PC-9 (cell line): ENCODE measurements at places on chromosomes 1 and 21. TPM values are rescaled to one million over a fixed set of nuclear protein-coding genes. Genes with fewer than 3 reads are reported as not detected.

Gene CLDN17
- not detected in 2 replicates for total RNA-seq

Gene PKNOX1
- total RNA-seq, result 8.9 and 17.1 TPM in 2 replicates

Gene FMO1
- total RNA-seq, result not detected in 2 replicates

DNA sequence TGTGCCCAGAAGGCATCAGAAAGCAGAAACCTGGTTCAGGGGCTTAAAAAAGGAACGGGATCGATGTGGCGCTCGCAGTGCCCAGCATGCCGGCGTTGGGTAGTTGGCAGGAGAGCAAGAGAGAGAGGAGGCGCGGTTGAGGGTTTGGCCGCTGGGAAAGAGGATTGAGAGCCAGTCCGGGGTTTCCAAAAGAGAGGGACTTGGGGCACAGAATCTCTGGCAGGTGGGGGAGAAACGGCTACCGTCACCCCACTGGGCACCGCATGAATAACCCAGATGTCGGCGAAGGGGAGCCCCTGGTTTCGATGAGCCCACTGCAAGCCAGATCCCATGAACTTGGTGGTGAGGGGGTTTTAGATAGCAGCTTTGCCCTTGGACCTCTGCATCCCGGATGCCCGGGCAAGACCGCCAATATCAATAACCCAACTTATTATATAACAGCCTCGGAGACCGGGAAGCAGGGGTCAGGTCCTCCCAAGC is 60.4 kb upstream of the ACOT11 start:
- DNase-seq, result peak; percentile 23

GRCh38 chr1:161890574-161890973 is 124.5 kb downstream of the ATF6 start:
- DNase-seq, result no peak

GRCh38 chr1:203547147-203547546 is 53.2 kb downstream of the OPTC start:
- DNase-seq, result no peak

DNA sequence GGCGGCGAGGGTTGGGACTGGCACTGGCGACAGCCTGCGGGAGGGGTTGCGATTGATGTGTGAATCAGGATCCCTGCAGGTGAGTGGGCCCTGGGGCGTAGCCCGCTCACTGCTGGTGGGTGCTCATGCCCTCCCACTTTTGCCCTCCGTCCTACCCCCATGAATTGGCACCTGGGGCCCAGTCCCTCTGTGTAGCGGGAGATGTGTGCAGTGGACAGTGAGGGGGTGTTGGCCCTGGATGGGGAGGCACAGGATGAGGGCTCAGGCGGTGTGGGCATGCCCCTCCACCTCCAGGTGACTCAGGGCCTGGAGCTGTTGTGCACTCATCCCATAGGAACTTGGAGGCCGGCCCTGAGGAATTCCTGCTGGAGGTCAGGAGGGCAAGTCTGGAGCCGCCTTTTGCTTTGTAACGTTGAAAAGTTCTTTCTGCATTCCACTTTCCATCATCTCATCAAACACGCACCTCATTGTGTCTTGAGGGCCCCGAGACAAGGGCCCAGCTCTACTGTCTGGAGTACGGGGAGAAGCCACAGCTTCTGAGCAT is 3.0 kb downstream of the PEAR1 start:
- peak; percentile 91 for DNase-seq

DNA sequence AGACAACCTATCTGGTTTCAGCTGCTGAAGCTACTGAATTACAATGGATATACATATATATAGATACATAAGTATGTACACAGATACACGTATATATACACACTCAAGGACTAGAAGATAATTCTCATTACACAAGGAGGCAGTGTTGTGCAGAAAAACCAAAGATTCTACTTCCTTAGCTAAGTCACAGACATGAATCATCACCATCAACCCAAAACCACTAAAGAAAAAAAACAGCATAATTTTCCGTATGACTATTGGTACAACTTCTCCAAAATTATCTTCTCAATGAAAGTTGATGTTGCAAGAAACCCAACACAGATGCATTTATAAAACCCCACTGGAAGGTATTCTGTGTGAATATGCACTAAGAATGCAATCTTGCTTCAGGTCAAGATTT is 36.8 kb upstream of the RPF1 start:
- no peak for DNase-seq
